NCI-H2081 treated with DMSO at 0.1 percent for 48 hours (cell line): ENCODE measurements at places on chromosomes 2 and 18.

GRCh38 chr2:71827524-71827901 is 320.1 kb downstream of the CYP26B1 start:
- no peak for DNase-seq

DNA sequence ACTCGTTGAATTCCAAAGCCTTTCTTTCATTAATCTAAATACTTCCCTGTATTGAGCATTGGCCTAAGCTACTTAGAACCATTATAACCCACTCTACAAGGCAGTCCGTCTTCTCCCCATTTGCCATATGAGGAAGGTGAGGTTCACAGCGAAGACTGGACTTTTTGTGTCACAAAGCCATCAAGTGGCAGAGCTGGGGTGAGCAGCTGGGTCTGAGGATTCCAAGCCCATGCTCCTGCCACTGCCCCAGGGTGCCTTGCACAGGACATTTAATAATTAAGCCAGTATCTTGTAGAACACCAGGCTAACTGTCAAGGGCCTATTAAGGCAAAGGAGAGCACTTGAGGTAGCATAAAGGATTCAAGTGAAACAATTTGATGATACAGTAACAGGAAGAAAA is 68.8 kb upstream of the ZNF397 start:
- no peak for DNase-seq

DNA sequence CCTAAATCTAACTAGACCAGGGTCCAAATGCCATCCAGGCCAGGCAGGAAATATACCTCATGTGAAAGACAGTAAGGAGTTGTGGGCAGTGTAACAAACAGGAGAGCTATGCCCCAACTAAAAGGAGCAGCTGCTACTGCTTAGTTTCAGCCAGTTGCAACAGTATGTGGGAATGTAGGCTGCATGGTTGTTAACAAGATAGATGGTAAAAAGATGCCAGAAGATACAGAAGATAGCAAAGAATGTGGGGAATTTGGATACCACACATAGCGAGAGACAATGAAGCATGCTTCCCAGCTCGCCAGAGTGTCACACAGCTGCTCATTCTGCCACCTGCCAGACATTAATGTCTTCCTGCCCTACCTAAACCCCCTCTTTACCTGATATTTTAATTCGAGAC is 39.4 kb upstream of the CYBRD1 start:
- DNase-seq: no peak

- no peak for DNase-seq
Measured at GRCh38 chr18:43692099-43692690, 414.9 kb upstream of the SYT4 start.

DNA sequence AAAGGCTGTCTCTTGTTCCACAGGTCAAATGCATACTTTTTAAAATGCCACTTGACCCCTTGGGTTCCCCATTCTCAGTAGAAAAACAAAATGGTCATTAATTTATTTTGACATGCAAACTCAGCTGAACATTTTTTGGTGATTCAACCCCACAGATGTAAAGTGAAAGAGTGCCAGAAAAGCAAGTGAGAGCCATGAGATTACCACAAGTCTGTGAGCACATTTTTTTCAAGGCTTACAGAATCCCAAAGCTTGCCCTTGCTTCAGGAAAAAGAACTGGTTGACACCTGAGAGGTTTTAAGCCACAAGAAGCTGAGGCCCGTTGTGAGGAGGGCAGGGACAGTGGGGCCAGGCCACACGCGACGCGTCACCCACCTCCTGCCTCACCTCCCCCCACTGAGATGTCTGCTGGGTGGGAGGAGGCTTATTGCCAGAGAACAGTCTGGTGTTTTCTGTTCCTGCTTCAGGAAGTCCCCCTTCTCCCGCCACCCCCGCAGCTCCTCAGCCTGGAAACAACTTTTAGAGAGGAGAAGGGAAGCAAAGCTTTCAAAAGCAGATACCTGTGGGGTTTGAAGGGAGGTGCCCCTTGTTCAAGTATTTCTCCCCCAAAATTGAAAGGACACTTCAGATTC is 70.4 kb upstream of the CYP1B1 start:
- DNase-seq: no peak

DNA sequence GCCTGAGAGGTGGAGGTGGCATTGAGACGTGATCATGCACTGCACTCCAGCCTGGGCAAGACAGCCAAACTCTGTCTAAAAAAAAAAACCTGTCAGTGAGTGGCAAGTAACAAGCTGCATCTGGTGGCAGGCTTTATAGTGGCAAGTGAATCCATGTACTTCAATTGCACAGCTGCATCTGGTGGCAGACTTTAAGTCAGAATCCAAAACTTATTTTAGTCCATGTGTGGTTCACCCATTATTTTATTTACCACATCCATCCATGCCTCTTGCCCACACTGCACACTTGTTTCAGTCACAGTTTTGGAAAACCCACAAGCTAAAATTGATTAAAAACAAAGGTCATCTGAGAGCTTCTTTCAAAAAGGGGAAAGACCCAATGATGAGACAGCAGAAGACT is 1636.4 kb upstream of the NXPH2 start:
- no peak for DNase-seq

- no peak for DNase-seq
Measured at GRCh38 chr18:35713545-35713944, 132.0 kb downstream of the GALNT1 start.

DNA sequence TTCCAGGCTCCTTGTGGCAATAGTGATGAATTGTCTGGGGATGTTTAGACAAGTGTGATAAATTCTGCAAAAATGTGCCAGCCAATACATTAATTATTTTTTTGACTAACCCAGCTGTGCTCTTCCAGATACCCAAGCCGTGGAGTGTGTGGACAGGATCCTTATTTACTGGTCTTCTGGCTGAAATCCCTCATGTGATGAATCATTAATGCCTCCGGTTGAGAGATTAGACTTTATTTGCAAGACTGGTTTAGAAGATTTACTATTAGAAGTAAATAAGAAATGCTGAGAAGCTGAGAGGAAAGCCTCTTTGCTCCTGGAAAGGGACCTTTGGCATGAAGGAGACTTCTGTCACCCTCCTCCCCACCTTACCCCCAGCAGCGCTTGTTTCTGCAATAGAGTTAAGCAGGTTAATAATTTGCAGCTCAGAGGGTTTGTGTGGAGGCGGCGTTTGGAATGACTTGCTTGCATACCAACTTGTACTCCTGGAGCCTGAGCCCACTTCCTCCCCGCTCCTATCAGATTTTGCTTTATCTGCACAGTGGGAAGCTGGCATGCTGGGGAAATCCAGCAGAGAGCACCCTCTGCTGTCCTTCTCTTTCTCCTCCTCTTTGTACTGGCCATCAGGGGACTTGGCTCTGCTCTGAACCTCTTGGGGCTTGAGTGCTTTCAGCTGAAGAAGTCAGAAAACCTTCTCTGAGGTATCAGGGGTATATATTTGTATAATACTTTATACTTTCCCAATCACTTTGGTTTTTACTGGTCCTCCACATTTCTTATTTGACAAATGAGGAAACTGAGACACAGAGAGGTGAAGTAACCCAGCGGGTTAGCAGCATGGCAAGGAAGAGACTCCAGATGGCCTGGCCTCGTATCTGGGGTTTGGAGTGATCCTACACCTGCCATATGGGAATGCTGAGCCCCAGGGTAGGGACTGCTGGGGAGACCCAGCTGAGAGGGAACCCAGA is 16.3 kb downstream of the SLC3A1 start:
- no peak for DNase-seq

DNA sequence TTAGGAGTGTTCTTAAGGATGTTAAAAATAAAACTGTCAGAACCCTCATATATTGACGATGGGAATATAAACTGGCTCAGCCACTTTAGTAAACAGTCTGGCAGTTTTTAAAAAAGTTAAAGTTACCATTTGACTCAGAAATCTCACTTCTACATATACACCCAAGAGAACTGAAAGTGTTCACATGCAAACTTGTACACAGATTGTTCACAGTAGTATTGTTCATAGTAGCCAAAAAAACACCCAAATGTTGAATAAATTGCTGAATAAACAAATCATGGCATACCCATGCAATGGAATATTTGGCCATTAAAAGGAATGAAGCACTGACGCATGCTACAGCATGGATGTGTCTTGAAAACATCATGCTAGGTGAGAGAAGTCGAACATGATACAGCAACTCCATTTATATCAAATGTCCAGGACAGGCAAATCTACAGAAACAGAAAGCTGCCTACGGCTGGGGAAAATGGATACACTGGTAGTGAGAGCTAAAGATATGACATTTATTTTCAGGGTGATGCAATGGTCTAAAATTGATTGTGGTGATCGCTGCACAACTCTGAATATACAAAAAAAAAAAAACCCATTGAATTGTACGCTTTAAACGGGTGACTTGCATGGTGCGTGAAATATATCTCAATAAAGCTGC is 10.1 kb downstream of the RPL31 start:
- DNase-seq: no peak

DNA sequence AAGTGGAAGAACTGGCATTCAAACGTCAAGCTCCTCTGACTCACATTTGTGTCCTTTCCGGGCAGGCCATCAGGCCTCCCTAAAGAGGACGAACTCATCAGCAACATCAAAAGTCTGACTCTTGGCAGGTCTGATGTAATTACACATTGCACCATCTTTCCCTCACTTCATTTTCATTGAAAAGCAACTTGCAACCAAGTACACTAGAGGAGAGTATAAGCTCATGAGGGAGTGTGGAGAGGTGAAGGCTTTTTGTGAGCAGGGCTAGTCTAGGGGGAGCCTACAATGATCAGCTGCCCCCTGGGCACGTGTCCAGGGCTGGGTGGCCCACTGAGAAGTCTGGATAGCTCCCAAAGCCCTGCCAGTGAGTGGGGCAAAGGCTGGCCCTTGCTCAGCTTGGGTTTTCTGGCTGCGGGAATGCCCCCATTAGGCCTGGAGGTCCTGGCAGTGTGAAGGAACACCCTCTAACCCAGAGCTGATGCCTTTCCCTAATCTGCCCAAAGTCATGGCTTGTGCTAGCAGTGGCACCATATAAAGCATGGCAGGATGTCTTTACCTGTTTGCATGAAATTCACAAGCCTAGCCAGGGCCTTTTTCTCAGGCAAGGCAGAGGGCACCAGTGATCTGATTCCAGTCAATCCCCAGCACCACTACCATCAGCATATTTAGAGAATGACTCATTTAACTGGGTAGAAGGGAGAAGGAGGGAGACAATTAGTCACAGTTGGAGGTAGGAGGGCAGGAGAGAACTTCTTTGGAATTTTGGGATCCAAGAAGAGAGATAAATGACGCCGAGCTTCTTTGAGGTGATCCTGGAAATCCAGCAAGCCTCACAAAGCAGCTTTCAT is 8.5 kb upstream of the DAW1 start:
- no peak for DNase-seq

- DNase-seq: no peak
Measured at GRCh38 chr2:160387558-160388262, 105.9 kb downstream of the RBMS1 start.

DNA sequence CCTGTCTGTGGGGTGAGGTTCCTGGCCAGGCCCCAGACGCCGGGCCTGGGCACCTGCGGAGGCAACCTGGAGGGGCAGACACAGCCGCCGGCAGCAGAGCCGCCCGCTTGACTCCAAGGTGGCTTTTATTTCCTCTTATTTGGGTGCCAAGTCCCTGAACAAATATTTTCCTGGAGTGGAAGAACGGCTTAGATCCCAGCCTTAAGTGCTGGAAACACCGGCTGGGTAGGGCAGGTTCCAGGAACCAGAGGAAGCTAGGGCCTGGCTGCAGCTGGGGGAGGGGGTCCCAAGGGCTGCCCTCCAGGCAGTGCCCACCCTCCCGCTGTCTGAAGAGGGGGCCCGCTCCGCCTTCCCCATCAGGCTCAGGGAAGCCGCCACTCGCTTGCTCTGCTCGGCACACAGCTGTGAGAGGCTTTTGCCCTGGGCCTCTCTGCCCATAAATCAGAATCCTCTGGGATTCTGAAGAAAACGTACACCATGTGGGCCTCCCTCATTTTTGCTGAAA is 28.2 kb downstream of the SDC1 start:
- DNase-seq: peak; percentile 10

GRCh38 chr18:59697236-59697932 is at the start of gene CCBE1:
CCBE1 (minus strand) TSS chr18:59697423.
- peak; percentile 2 for DNase-seq

DNA sequence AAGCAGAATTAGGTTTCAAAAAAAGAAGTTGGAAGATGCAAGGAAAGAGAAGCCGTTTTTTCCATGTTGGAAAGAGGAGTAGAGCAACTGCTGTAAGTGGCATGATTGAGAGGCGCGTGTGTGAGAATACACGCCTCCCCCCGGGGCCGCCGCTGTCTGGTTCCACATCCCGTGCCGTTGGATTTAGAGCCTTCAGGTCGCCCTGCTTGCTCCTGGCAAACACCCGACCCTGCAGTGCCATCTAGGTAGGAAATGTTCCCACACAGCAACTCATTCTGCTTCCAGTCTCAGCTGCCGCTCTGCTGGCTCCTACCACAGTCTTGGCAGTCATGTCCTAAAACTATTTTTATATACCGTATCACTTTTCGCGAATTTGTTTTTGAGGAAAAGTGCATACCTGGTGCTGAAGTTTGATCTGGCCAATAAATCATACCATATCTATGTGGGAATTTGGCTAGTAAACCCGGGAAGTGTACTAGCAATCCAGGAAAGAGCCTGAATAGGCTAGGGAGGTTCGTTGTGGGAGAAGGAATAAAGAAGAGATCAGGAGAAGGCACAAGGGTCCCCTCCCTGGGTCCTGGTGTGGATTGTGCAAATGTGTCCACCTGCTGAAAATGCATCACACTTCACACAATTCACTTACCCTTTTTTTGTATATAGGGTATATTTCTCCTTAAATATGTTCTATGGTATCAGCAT is 372.7 kb downstream of the FBXO15 start:
- no peak for DNase-seq

DNA sequence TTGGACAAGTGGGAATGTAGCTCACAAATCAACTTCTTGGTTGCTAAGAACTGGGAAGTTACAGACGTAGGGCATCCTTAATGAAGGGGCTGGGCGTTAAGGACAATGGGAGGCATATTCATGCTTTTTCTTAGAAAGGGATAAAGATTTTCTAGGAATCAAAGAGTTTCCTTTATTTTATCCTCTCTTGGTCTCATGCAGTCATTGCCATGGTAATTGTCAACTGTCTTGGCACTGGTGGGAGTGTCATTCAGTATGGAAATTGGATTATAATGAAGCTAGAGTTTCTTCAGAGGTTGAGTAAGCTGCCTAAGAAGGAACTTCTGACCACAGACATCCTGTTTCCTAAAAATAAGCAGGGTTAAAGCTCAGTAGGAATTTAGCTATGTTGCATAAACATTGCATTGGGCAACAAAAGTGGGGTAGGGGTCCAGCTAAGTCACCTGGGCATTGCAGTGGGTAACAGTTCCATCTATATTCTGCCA is 114.0 kb downstream of the LYPD6B start:
- no peak for DNase-seq

- no peak for DNase-seq
Measured at GRCh38 chr2:38260469-38260868, 116.6 kb downstream of the ATL2 start.

- no peak for DNase-seq
Measured at GRCh38 chr2:167480232-167480985, 592.1 kb downstream of the XIRP2 start.
